NCI-H1436 (cell line): ENCODE measurements at places on chromosomes 1 and 21.

DNA sequence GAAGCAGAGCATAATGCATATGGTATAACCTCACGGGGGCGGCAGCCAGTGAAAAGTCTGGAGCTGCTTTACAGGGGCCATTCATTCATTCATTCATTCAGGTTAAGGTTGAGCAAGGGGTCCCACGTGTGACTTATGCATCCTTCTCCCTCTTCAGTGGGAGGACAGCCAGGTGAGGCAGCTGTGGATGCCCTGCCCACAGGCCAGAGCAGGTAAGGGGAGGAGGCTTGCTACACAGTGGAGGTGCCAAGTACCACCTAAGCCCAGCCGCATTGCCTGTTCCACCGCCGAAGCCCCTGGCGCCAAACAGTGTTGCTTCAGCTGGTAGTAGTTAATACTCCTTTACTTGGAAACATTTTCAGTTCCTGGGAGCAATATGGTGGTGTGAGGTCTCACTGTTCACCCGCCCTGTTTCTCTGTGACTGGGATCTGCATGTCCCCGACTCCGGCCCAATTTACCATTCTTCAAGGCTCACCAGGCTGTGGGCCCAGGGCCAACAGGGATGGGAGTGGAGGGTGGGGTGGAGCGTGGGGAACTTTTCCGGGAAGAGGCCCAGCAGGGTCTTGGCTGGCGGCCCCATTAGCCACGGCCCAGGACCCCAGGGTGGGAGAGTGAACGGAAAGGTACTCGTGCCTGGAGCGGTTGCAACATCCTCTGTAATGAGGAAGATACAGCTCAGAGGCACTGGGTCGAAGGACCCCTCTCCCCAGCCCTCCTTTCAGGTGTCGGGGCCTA is 722 bp upstream of the PODN start:
- DNase-seq = no peak

DNA sequence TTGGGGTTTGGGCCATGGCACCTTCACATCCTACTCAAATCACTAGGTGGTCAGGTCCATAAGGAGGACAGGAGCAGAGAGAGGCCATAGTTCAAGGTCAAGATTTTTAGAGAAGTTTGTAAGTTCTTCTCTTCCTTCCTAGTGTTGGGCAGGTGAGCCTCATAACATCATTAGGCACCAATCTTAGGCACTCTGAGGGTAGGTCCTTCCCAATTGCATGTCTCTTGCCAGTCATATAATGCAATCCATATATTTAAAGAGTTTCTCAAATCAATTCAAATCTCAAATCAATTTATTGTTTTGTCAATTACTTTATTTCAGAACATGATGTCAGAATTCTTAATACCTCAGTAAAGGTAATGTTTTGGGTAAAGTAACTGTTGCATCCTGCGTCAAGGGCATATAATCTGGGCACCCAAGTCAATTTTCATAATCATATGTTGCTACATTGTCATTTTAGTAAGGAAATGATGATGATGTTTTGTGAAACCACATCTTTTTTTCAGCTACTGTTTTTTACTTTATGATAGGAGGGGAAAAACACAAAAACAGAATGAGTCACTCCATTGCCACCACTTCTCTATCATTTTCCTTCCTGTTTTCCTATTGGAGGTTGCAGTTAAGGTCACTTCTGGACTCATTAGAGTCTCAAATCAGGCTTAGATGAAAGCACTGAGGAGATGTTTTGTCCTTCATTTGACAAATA is 122.7 kb downstream of the UCHL5 start:
- no peak for DNase-seq

- no peak for DNase-seq
These were observed 57.7 kb downstream of the DDR2 start for GRCh38 chr1:162689745-162690671.

GRCh38 chr1:6188466-6188865 is 8.3 kb upstream of the CHD5 start:
- no peak for DNase-seq

- DNase-seq = no peak
These were observed 118.7 kb upstream of the BARHL2 start for GRCh38 chr1:90835661-90836344.

- DNase-seq = no peak
These were observed 56.3 kb upstream of the JUN start for GRCh38 chr1:58839846-58840835.

DNA sequence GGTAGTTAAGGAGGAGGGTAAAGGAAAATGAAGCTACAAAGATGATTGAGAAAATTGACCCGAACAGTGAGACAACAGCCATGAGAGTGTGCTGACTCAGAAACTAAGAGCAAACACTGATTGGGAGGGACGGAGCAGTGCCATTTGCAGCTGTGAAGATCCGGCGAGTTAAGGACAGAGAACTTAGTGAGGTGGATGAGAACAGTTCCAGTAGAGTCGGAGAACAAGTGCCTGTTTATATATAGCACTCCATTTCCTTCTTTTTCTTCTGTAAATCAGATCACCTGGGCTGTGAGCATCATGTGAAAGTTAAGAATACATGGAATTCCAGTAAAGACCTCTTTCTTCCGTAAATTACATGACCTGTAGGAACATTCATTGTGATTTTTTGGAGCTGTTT is 145.7 kb downstream of the KCNK2 start:
- DNase-seq = no peak

- DNase-seq = no peak
These were observed 161.5 kb downstream of the ADSS2 start for GRCh38 chr1:244289991-244290785.
